ENCODE measurements at places on chromosomes 1 and 21.

- DNase-seq = no peak
Observed at GRCh38 chr1:100544791-100545190, 6.9 kb downstream of the GPR88 start.

DNA sequence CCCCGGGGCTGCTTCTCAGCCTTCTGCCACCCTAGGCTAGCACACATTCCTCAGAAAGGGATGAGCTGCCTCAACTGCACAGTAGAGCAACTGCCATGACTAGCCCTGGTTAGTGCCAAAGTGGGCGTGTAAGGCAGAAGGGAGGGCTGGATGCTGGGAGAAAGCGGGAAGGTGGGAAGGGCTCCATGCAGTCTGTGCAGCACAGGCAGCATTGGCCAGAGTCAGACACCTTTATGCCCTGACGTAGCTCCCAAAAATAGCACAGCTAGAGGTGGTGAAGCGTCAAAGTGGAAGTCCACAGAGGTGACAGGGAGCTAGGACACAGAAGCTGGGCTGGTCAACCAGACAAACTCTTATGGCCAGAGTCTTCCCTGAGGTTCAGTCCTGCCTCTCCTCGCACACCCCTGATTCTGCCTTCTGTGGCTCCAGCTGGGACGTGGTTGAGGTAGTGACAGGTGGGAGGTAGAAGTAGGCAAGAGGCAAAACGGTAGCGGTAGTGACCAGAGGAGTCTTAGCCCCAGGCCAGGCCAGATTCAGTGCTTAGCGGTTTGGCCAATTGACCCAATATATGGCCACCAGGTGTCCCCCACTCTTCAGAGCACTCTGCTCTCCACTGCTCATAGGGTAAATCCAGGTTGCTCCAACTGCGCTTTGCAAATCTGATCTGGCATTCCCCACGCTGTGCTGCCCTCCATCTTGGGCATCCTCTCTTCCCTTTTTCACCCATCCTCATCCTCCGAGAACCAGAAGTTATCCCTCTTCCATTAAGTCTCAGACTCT, 45.6 kb downstream of the DDX20 start:
- DNase-seq = no peak

DNA sequence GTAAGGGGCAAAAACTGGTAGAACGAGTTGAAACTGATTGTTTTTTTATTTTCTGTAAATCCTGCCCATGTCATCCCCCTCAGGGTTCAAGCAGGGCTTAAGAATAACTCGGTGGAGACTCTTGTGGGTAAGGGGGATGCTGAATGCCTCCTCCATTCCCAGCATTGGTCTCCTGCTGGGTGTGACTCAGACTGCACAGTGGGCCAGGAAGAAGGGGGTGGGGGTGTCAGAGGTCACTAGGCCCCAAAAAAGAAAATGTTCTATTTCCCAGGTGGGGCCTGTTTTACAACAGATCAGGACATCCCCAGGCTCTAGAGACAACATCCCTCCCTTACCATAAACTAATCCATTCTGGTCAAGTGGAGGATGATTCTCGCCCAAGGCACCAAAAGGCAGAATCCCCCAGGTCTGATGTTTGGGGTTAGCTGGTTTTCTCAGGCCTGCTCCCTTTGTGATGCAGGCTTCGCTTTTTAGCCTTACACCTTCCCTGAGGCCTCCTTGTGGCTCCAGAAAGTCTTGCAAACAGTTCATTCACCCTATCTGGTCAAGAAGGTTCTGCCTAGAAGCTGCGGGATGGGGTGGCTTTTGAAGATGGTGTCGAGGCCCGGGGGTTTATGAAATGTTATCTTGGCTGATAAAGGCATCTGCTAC, 10.7 kb upstream of the GRHL3 start:
- no peak for DNase-seq

DNA sequence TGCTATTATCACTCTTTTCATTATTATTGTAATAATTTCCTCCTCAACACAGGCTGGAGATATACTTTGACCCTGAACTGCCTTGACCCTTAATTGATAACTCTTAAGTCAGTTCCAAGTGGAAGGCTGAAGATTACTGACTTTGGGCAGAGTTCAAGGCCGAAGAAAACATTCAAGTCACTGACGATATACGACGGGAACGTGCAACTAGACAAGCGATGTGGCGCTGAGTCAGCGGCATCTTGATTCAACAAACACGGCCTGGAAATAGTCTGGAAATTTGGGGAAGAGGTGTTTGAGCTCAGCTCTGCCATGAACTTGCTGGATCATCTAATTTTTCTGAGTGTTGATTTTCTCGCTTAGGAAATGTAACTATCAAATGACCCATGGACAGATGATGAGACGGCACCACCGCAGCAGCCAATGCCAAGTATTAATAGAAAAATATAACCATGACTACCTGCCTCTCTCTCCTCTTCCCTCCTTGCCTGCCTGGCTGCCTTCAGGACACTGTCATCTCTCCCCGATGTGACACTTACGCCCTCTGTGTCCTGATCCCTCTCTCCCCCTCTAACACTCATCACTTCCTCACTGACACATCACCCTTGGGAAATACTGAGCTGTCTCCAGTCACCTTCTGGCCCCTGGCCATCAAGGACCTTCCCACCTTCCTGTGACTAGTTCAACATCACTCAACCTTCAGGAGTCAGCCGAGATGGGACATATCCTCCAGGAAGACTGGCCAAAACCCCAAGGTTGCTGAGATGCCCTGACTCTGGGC, 49.4 kb downstream of the TMCO4 start:
- no peak for DNase-seq

GRCh38 chr1:19353596-19353995, 41.5 kb downstream of the SLC66A1 start:
- DNase-seq = no peak

DNA sequence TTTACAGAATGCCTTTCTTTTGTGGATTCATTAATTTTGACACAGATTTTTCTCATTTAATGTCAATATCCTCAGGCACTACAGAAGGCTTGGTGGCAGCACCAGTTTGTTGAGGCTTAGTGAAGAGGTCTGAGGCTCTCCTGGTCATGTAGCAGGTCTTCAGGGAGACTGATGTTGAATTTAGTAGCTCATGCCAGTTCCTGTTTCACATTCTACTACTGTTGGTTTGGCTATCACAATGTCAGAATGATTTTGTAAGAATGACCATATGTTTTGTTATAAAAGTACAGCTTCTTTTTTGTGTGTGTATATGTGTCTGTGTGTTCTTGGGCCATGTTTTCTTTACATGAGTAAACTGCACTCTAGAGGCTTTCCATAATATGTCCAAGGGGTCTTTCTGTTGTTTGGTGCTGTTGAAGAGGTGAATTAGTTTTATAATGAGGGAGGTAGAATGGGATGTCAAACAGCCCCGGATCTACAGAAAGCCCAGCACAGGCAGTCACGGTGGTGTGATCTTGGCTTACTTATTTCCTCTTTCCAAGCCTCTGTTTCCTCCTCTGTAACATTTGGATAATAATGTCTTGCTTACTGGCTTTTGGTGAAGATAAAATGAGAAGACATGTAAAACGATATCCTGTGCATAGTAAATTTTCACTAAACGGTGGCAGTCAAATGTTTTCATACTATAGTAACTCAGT, 32.0 kb downstream of the C1orf21 start:
- DNase-seq = no peak

DNA sequence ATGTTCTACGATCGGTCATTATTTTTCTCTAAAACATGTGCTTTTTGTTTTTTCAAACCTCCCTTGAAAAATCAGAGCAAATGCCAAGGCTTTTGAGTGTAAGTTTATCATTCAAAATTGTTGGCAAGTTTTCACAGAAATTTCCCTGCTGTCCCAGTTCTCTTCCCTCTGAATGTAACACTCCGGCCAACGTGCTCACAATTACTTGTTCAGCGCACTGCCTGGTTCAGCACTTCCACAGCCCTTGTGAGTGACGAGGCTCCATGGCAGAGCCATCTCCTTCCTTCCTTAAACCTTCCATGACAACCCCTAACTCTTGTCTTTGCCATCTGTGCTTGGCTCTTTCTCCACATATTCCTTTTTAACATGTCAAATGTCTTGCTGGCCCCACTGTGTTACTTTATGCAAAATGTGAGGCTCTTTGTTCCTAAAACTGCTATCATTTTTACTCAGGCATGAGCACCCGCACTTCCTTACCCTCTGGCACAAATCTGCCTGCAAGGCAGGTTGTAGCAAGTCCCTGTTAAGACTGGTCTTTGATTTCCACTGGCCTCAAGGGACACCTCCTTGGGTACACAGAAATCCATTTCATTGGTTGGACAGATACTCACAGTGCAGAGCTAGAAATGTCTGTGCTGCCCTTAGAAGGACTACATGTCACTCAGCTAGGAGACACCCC, 142.8 kb downstream of the HUNK start:
- no peak for DNase-seq

- peak; percentile 26 for DNase-seq
Observed at GRCh38 chr1:110857964-110858948, 14.7 kb upstream of the CD53 start.

GRCh38 chr1:205610901-205611466, 20.8 kb downstream of the ELK4 start:
- no peak for DNase-seq

GRCh38 chr1:8267307-8267706, 50.6 kb upstream of the SLC45A1 start:
- no peak for DNase-seq

DNA sequence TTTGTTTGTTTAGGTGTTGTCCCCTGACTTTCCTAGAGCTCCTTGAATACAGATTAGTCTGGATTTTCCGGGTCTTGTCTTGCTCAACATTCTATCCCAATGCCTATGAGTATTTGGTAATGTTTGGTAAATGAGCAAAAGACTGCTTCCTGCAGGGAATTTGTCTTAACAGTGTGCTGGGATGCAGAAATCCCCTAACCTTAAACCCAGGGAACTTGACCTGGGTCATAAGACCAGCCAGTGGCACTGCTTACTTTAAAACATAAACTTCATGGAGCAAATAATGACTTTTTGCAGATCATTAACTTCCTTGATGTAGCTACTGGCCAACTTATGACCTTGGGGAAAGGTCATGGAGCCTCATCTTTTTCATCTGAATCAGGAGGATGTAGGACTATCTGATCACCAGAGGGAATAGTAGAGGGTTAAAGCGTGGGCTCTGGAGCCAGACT, 27.2 kb downstream of the TCEANC2 start:
- no peak for DNase-seq

- no peak for DNase-seq
Observed at GRCh38 chr1:192737306-192737705, 71.5 kb upstream of the RGS2 start.

DNA sequence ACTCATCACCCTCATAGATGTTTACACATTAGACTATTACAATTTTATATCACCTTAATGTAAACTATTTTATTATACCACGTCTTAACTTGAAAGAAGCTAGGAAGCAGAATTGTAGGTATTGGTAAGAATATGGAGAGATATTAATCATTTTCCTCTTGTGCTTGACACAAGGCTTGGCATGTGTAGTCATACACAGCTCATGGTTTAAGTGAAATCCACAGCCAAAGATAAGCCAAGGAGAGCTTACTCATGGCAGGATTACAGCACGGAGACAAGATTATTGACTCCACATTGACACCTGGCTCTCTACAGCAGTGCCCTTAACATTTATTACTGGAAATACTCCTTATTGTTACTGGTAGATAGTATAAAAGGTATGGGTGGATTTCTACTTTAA, 68.4 kb upstream of the ADGRL4 start:
- DNase-seq = no peak

DNA sequence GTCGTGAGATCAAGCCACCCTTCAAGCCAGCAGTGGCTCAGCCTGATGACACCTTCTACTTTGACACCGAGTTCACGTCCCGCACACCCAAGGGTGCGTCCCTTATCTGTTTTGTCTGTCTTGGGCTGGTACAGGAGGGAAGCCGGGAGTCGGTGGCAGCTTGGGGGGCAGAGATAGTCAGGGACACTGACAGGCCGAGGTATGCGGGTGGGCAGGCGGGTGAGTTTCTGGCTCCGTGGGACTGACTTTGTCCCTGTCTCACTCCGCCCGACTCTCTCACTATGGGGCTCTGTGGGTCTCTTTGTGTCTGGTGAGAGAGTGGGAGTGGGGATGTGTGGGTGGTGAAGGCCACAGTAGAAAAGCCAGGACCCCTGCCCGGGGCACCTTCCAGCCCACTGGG, 27.4 kb downstream of the RPS6KA1 start:
- DNase-seq = no peak

GRCh38 chr1:230715510-230715909, 1.6 kb upstream of the AGT start:
- DNase-seq = no peak

- DNase-seq = no peak
Observed at GRCh38 chr1:184322253-184322652, 64.6 kb upstream of the C1orf21 start.

- DNase-seq = no peak
Observed at GRCh38 chr1:153506831-153507413, 28.9 kb downstream of the S100A6 start.

GRCh38 chr1:29502911-29503840, 266.9 kb downstream of the PTPRU start:
- no peak for DNase-seq

- DNase-seq = peak; percentile 62
Observed at GRCh38 chr1:156889802-156890580, 3.5 kb upstream of the PEAR1 start.

DNA sequence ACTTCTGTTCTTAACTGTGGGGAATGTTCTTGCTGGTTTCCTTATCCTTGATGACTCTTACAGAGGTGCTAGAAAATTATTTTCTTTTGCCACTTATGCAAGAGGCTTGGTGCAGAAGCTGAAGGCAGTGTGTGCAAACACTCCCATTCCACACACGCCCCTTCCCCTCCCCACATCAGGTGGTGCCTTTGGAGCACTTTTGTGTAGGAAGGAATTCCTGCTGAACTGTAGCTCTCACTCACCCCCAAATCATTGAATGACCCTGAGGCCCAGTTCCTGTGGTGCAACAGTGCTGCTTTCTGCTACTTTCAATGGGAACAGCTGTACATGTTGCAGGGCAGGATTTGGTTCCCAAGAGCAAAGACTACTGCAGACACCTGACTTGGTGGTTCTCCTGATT, 101.8 kb downstream of the CD247 start:
- no peak for DNase-seq

DNA sequence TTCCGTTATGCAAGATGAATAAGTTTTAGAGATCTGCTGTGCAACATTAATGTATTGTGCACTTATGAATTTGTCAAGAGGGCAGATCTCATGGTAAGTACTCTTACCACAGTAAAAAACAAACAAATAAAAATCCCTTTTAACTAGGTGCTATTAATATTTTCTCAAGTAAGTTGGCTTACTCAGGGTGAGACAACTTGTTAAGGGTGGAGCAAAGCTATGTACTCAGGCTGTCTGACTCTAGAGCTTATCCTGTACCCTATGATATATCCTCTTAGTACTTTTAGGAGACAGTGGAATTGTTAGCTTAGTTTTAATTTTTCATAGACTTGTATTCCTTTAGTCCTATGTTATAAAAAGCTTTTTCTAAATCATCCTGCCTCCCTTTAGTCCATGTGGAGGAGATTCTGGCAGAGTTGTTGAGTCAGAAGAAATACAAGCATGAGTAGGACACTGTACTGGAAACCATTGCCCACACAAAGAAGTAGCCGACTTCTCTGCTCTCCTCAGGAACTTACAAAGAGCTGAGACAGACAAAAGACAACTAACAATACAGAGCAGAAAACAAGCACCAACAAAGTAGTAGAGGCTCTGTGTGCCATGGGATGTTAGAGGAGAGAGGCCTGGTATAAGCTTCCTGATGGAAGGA, 49.2 kb downstream of the S1PR1 start:
- DNase-seq = no peak

Data from common myeloid progenitor, CD34-positive (primary cell).